ENCODE measurements at places on chromosomes 13 and 19. TPM values are rescaled to one million over a fixed set of nuclear protein-coding genes. Genes with fewer than 3 reads are reported as not detected.
A peak's percentile ranks its signal among the peaks of the same experiment; 100 is the strongest.

- DNase-seq: peak; percentile 87
Observed at GRCh38 chr13:23377983-23378632, 55.4 kb downstream of the SACS start.

DNA sequence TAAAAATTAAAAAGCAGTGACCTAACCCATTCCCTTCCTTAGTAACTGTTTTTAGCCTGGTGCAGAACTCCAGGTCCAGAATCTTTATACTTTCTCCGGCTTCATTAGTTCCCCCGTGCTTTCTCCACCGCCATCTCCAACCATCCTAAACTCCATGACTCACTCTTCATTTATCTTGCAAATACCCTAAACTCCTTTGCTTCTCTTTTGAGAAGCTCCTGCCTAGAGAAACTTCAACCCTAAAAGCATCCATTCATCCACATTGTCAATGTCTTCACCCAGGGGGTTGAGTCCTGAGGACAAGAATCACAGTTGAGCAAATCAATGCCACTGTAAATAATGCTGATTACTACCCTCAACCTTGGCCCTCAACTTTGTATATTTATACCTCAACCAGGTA lies 17.1 kb upstream of the GARRE1 start:
- DNase-seq: no peak

DNA sequence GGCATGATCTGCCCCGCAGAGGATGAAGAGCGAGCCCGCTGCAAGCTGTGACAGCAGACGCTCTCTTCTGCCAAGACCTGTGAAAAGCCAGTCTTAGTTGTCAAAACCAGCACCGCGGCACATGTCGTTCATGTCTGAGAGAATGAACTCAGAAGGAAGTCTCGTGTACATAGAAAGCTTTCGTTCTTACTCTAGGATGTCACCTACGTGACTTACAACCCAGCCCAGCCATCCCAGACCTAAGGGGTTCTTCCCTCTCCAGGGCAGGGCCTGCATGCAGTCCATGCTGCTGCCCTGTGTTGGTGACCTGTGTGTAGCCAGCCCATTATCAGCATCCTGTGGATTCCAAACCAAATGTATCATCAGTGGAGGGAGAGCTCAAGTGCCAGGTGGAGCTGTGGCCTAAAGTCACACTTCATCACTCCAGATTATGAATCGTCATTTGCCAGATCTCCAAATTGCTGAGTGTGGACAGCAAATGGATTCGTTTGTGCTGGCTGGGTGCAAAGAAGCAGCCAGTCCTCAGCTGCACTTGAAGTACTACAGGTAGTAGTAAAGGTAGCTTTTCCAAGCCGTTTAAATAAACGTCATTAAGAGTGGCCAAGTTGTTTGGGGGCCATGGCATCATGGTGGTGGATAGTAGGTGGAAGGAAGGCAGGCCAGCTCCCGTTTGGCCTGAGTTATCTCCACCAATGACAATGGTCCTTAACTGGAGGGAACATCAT lies 73.9 kb upstream of the GPR183 start:
- no peak for DNase-seq

DNA sequence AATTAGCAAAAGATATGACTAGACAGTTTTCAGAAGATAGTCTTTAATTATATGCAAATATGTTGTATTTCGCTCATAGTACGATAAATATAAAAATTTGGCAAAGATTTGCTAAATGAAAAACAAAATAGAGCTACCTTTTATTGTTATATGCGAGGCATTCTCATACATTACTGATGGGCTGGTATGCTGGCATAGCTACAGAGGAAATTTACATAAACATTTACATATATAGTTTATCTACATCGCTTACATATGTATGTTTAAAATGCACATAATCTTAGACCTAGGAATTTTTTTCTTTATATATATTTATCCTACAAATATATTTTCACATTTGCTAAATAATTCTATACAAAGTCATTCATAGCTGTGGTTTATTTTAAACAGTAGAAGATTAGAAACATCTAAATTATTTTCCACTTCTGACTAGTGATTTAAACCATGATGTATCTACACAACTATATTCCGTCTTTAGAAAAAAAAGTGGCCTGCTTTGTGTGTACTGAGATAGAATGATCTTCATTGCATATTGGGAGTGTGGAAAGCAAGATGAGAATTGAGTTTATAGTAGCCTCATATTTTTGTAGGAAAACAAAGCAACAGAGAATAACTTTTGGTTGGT lies 1345.0 kb upstream of the SLC10A2 start:
- DNase-seq: no peak

DNA sequence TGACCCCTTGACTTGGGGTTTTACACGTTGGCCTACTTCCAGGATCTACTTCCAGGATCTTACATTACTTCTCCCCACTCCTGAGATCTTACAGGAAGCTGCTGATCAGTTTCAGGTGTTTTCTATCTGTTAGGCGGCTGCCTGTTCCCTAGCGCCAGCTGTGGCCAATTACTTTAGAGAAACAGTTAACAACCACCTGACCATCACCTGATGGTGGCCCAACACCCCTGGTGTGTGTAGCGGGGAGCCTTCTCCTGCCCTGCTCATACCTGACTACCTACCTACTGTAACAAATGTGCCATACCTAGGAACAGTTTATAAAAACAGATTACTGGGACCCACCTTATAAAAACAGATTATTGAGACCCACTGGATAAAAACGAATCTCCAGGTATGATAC lies 2.8 kb upstream of the POP4 start:
- DNase-seq: no peak

GRCh38 chr13:46683676-46684260 lies 113.2 kb downstream of the ESD start:
- DNase-seq: no peak

DNA sequence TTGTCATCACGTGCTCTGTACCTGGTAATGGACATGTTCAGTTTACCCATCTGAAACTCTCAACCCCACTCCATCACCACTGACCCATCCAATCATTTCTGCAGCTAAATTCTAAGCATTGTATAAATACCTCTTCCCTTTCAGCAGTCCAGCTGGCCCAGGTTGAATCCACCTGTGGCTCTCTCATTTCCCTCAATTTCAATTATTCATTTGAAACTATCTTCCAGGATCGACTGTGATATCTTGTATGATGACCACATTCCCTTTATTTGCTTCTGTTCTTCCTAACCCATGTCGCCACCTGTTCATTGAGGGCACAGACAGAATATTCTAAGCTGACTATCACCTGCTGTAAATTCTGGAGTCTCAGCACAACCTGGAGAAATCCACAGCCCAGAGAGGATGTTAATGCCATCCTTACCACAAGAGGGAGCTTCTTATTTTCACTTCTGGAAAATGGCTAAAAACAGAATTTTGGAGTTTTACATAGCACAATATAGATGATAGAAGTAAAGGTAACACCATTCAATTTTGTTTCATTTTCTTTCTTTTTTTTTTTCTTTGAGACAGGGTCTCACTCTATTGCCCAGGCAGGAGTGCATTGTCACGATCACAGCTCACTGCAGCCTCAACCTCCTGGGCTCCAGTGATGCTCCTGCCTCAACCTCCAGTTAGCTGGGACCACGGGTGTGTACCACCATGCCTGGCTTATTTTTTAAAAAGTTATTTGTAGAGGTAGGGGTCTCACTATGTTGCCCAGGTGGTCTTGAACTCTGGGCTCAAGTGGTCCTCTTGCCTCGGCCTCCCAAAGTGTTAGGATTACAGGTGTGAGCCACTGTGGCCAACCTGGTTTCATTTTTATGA lies 38.6 kb downstream of the ZNF823 start:
- DNase-seq: peak; percentile 16

The ZNF414 gene
- 6.0 TPM for total RNA-seq

The CEACAM1 gene
- 3.7 TPM for total RNA-seq

Measured in foreskin keratinocyte (primary cell).